Stimulated activated CD8-positive, alpha-beta memory T cell treated with anti-CD3 and anti-CD28 coated beads, Interleukin-15, amount 100 ng/mL, for 1 hour (primary cell): ENCODE measurements at places on chromosomes 5 and 9.

- no peak for DNase-seq
Observed at GRCh38 chr9:77935974-77936373, 95.6 kb downstream of the GNAQ start.

DNA sequence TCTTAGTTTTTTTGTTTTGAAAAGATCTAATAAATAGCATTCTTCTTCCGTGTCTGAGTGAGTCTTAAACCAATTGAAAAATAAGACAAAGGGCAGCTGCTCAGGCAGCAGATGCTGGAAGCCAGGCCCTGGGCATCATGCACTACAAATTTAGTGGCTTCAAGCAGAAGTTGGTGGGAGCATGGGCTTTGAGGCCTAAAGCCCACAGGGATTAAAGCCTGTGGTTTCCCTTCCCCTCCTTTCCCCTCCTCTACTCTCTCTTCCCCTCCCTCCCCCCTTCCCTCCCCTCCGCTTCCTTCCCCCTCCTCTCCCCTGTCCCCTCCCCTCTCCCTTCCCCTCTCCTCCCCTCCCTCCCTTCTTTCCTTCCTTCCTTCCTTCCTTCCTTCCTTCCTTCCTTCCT is 20.1 kb upstream of the KIF4B start:
- DNase-seq, result no peak

DNA sequence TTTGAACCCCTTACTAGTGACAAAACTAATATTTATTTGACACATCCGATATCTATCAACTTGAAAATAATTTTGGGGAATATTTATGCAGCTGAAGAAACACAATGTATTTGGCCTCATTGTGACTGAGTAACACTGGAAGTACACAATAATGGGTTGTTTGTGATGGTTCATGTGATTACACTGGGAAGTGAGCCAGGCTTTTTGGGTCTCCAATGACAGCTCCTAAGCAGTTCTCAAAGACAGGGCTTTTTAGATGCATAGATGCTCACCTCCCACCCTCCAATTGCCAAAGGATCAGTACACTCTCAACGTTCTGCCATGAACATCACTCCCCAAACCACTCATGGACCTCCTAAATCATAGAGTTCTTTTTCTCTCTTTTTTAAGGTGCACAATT is 170.0 kb downstream of the SLC24A2 start:
- no peak for DNase-seq

DNA sequence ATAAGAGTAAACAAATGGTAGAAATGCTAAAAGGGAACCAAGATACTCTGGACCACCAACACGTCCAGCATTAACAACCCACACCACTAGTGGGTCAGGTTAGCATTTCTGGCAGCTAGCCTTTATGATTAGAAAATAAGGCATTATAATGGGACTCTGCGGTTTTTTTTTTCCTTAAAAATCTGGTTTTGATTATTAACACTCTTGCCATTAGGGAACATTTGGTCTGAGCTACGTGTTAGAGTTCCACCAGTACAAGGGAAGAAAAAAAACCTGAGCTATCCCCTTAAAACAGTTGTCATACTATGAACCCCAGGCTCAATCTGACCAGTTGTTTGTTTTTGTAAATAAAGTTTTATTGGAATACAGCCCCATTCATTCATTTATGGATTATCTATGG is 110.4 kb downstream of the NTRK2 start:
- no peak for DNase-seq

- DNase-seq, result peak; percentile 64
Observed at GRCh38 chr5:151150471-151151262, 6.9 kb downstream of the ANXA6 start.

DNA sequence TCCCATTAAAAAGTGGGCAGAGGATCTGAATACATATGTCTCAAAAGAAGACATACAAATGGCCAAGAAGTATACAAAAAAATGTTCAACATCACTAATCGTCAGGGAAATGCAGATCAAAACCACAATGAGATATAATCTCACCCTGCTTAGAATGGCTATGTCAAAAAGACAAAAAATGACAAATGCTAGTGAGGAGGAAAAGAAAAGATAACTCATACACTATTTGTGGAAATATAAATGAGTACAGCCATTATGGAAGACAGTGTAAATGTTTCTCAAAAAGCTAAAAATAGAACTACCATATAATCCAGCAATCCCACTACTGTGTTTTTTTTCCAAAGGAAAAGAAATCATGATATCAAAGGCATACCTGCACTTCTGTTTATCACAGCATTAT is 450.7 kb downstream of the EFNA5 start:
- no peak for DNase-seq
